Astrocyte of the spinal cord (primary cell): ENCODE measurements at places on chromosomes 1 and 21.

DNA sequence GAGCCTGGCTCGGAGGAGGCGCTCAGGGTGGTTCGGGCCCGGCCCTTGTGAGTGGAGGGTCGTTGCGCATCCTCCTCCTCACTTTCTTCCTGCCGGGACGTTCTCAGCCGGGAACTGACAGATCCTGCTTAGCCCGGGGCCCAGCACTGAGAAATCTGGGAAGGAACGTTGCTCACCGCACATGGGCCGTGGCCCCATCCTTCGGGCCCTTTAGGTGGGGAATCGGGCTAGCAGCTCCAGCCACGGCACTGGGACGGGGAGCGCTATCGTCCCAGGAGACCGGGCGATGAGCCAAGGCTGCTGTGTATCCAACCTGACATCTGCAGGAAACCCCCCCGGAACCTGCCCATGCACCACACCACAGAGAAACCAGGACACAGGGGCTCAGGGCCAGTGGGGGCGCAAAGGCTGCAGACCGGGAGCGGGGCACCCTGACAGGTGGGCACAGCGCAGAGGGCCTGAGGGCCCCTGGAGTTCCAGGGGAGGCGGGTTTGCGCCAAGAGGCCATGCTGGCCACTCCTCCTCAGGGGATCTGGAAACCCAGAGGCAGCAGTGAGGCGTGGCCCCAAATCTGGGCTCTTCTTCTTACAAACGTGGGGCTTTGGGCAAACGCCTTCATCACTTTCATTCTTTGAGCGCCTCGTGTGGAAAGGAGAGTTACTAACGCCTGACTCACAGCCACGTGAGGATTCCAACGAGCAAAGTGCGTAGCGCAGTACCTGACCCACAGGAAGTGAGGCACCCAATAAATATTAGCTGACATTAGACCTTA lies at the start of gene SH2D5:
Gene SH2D5, minus strand, starts transcription at position 116 of the 772 bp plus-strand sequence. CDS start 4,659 bp downstream, outside the sequence.
- DNase-seq, result peak; percentile 93

- no peak for DNase-seq
Measured at GRCh38 chr1:55087439-55087838, 48.1 kb downstream of the PCSK9 start.

- no peak for DNase-seq
Measured at GRCh38 chr1:192147696-192148095, 10.6 kb upstream of the RGS18 start.

- no peak for DNase-seq
Measured at GRCh38 chr1:19204446-19205266, 5.4 kb downstream of the UBR4 start.

DNA sequence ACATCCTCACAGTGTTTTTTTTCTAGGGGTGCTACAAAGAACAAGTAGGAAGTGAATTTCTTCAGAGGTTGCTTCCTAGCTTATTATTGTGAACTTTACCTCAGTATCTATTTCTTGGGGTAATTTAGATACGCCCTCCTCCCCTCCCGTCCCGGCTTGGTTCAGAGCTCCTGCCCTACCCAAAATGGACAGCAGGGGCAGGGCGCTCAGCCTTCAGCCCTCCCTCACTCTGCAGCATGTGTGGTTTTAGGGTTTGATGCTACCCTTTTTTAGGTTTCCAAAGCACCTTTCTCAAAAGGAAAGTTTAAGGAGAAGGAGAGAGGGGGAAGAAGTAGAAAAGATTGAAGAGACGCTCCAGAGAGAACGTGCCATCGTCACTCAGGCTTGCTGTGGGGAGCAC lies 16.9 kb upstream of the POGK start:
- DNase-seq, result no peak

DNA sequence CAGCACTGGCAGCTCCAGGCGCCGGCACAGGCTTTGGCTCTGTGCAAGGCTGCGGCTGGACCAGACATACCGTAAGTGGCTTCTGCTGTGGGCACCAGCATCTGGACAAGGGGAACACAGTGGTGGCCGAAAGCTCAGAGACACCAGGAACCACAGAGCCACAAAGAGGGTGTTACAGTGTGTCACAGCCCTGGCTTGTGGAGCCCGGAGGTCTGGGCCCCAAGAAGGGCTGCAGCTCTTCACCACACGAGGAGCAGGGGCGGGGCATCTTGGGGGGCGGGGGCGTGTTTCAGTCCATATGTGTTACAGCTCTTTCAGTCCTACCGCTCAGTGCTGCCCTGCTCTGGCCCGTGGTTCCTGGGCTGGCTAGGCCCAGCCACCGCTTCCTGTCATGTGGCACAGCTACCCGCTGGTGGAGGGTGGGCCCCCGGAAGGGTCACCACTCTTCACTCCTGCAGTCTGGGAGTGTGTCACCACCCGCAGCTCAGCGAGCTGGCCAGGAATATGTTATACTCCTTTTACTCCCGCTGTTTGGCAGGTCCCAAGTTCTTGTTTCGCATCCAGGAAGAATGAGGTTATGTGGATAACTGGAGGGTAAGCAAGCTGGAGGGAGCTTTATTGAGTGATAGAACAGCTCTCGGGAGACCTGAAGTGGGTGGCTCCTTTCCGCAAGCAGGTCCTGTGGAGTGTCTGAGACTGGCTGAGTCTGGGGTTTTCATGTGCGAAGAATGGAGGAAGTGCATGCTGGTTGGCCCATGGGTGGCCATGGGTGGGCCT lies 3.3 kb upstream of the LSM10 start:
- peak; percentile 45 for DNase-seq
